ENCODE measurements at places on chromosomes 16 and 17. TPM values are rescaled to one million over a fixed set of nuclear protein-coding genes. Genes with fewer than 3 reads are reported as not detected.

Gene NHLRC4
- total RNA-seq, result 0.11 TPM

Gene SMIM5
- total RNA-seq, result not detected

Gene CSF3
- total RNA-seq, result 17.7 TPM

Gene SMPD3
- not detected for total RNA-seq

Gene OTOP2
- total RNA-seq, result not detected

Gene PITPNM3
- 9.1 TPM for total RNA-seq

Gene KRTAP4-9
- total RNA-seq, result not detected

Gene MYH8
- not detected for total RNA-seq

Gene ATP2A1
- total RNA-seq, result 0.39 TPM

Gene CDYL2
- 2.4 TPM for total RNA-seq

Gene HES7
- 1.2 TPM for total RNA-seq

Gene NOD2
- total RNA-seq, result 1.2 TPM

Gene HOXB8
- not detected for total RNA-seq

Gene GNG13
- not detected for total RNA-seq

Gene UBALD2
- total RNA-seq, result 16.0 TPM

Gene KCNH4
- not detected for total RNA-seq

Gene CACNG4
- 0.08 TPM for total RNA-seq

Gene TMEM170A
- total RNA-seq, result 16.4 TPM

Gene ABCA6
- 0.04 TPM for total RNA-seq

Gene PPY
- 1.6 TPM for total RNA-seq

Gene VWA3A
- total RNA-seq, result not detected

Gene ITGAD
- total RNA-seq, result not detected

Gene SOX15
- total RNA-seq, result 207 TPM

Gene CPSF4L
- not detected for total RNA-seq

Gene DPEP1
- not detected for total RNA-seq

Gene KREMEN2
- total RNA-seq, result 11.7 TPM

Gene GABARAP
- 171 TPM for total RNA-seq

Gene ZACN
- total RNA-seq, result not detected

Gene MSLN
- total RNA-seq, result 3.8 TPM

Gene MAPK8IP3
- 7.4 TPM for total RNA-seq

Gene INO80E
- total RNA-seq, result 58.2 TPM

Gene TP53TG3F
- total RNA-seq, result not detected

Gene G6PC1
- total RNA-seq, result not detected

Gene KRTAP1-5
- not detected for total RNA-seq

Data from hair follicular keratinocyte (primary cell).